ENCODE measurements at places on chromosomes 1 and 21.
A peak's percentile ranks its signal among the peaks of the same experiment; 100 is the strongest.

- no peak for DNase-seq
Observed at GRCh38 chr1:245467804-245468203, 313.0 kb downstream of the KIF26B start.

GRCh38 chr1:198056255-198056654 lies 100.5 kb upstream of the NEK7 start:
- DNase-seq: peak; percentile 5

GRCh38 chr1:159825564-159825963 lies 1.1 kb upstream of the SLAMF8 start:
- no peak for DNase-seq

DNA sequence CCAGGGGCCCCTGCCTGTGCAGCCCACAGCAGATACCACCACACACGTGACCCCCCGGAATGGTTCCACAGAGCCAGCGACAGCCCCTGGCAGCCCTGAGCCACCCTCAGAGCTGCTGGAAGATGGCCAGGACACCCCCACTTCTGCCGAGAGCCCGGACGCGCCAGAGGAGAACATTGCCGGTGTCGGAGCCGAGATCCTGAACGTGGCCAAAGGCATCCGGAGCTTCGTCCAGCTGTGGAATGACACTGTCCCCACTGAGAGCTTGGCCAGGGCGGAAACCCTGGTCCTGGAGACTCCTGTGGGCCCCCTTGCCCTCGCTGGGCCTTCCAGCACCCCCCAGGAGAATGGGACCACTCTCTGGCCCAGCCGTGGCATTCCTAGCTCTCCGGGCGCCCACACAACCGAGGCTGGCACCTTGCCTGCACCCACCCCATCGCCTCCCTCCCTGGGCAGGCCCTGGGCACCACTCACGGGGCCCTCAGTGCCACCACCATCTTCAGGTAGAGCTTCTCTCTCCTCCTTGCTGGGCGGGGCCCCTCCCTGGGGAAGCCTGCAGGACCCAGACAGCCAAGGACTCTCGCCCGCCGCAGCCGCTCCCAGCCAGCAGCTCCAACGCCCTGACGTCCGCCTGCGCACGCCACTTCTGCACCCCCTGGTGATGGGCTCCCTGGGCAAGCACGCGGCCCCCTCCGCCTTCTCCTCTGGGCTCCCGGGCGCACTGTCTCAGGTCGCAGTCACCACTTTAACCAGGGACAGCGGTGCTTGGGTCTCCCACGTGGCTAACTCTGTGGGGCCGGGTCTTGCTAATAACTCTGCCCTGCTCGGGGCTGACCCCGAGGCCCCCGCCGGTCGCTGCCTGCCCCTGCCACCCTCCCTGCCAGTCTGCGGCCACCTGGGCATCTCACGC lies 51.0 kb downstream of the COL18A1 start:
- DNase-seq: no peak

DNA sequence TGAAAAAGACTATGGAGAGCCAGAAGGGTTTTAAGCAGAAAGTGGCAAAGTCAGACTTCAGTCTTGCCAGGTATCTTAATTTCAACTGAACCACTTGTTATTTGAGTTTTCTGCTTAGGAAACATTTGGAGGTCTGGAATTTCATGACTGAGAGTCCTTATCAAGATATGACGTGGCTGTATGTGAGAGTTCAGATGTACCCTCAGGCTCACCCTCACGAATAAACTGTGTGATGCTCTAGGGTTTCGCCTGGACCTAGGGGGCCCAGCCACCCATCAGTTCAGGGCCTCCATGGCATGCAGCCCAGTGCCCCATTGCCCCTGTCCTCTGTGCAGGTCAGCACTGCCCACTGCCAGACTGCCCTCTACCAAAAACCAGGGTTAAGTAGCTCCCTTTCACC lies 30.6 kb upstream of the TADA1 start:
- DNase-seq: no peak

GRCh38 chr1:165456114-165456513 lies 11.2 kb upstream of the RXRG start:
- DNase-seq: no peak

DNA sequence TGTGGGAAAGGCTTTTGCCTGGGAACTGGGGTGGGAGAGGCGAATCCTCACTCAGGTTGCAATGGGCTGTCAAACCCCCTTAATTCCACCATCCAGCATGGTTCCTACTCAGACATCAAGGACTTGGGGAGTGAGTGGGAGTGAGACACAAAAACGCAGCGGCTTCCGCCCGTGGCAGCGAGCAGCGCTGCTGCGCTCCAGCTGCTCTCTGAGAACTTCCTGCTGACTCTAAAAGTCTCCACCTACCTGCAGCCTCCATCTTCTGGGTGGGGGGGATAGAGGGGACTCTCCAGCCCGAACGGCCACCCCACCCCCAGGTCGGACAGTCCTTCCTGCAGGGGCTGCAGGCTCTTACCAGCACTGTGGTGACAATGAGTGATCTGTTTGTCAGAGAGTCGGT lies 184.4 kb downstream of the GRIK3 start:
- no peak for DNase-seq

DNA sequence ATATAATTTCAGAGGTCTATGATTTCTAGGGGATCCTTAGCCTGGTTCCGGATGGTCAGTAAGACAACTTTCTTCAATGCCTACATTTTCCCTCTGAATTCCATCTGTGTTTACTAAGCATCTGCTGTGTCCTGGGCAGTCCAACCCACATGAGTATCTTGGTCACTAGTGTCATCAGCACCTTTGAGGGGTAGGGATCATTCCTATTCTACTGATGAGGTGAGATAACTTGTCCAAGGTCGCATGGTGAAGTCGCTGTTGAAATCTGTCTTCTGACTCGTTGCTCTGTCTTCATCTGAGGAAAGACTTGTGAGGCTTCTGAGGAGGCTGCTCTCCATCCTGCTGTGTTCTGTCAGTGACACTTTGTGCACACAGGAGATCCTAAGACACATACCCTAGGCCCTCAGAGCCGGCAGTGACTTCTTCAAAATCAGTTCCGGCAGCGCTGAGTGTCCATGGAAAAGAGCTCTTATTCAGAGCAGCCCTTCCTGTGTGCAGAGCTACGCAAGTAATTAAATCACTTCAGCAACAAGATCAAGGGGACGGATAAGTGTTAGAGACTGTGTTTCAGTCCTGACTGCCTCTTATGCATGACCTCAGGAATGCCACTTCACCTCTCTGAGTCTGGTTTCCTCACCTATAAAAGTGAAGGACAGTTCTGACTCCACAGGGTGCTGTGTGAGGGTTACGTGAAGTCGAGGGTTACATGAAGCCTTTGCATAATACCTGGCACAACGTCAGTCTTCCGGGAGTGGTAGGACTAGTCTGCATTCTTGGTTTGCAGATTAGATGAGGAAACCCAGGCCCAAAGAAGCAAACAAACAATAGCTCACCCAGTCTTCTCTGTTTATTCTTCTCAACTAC lies 28.4 kb downstream of the AK2 start:
- DNase-seq: no peak

GRCh38 chr1:197896301-197896700 lies 6.1 kb upstream of the C1orf53 start:
- no peak for DNase-seq

GRCh38 chr1:243903041-243903440 lies 53.0 kb upstream of the AKT3 start:
- DNase-seq: no peak

DNA sequence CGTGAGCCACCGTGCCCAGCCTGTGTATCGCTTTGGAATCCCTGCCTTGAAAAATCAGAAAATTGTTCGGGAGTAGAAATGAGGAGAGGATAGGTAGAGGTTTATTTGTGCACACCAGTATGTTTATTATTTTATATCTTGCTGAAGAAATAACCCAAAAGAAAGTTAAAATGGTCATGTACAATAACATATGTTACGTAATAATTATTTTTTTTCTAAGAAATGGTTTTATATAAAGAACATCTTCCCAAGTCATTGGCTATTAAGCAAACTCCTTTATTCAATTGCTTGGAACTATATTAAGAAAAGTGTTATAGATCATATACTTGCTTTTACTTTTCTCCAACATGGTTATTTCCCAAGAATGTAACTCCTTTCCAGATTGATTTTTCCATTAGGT lies 171.8 kb downstream of the PHTF1 start:
- no peak for DNase-seq

DNA sequence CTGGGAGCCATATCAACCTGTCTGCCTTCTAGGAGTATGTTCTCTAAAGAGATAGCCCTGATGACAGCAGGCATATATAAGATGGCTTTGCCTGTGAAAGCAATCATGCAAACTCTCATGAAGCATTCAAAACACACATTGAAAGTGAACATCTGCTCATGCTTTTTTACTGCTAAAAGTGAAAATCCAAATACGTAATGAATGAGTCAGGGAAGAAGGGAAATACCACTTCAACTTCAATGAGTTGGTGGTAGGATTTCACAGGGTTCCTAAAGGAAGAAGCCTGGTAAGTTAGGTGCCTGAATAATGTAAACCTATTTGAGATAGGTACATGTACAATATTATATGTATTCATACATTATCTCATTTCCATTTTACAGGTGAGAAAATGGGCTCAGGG lies 50.5 kb upstream of the SLFNL1 start:
- DNase-seq: no peak

- DNase-seq: no peak
Observed at GRCh38 chr1:44924835-44925464, 61.4 kb downstream of the EIF2B3 start.

- no peak for DNase-seq
Observed at GRCh38 chr1:218064426-218064825, 220.7 kb upstream of the RRP15 start.

- no peak for DNase-seq
Observed at GRCh38 chr21:29187944-29188343, 57.5 kb downstream of the MAP3K7CL start.

DNA sequence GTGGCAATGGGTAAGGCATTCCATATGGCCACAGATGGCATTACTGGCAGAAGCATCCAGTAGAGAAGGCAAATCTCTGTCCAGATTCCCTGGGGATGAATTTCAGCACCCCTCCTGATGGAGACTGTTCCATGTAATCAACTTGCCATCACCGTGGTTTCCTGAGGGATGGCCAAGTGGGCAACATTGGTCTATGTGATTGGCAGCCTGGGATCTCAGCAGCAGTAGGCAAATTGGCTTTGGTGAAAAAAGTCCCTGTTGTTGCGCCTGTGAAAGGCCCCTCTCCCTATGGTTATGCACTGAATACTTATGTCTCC lies 19.3 kb downstream of the DMRTB1 start:
- no peak for DNase-seq

- DNase-seq: no peak
Observed at GRCh38 chr1:198794498-198794897, 155.7 kb downstream of the PTPRC start.

GRCh38 chr1:104463126-104463697 lies 713.5 kb downstream of the AMY1C start:
- DNase-seq: no peak

DNA sequence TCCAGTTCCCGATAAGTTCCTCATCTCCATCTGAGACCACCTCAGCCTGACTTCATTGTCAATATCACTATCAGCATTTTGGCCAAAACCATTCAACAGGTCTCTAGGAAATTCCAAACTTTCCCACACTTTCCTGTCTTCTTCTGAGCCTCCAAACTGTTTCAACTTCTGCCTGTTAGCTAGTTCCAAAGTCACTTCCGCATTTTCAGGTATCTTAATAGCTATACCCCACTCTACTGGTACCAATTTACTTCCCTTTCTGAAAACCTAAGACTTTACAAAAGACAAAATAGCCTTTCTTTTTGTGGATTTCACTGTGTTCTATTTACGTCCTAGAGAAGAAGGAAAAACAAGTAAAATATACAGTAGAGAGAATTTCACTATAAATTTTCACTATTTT lies 147.0 kb upstream of the FMN2 start:
- DNase-seq: no peak

DNA sequence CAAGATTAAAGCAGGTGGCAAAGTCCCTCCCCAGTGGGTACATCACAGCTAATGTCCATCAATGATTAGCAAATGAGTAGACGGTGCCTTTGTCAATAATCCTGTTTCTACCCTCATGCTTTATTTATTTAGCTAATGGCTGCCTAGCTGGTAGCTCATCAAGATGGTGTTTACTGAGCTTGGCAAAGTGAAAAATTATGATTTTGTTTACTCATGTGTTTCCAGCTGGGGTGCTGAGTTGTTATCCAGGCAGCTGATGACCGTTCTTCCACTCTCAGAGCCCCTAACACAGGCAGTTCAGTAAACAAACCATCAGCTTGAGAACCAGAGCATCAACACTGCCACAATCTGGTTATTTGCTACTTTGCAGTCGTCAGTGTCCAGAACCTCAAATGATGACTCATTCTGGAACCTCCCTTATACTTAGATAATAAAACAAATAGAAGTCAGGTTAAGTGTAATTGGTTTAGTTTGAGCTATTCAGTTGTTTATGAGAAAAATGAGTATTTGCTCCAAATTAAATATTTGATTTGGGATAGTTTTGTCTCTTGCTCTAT lies 163.9 kb downstream of the ST6GALNAC5 start:
- no peak for DNase-seq

- DNase-seq: no peak
Observed at GRCh38 chr1:169588785-169589485, 2.7 kb upstream of the F5 start.

DNA sequence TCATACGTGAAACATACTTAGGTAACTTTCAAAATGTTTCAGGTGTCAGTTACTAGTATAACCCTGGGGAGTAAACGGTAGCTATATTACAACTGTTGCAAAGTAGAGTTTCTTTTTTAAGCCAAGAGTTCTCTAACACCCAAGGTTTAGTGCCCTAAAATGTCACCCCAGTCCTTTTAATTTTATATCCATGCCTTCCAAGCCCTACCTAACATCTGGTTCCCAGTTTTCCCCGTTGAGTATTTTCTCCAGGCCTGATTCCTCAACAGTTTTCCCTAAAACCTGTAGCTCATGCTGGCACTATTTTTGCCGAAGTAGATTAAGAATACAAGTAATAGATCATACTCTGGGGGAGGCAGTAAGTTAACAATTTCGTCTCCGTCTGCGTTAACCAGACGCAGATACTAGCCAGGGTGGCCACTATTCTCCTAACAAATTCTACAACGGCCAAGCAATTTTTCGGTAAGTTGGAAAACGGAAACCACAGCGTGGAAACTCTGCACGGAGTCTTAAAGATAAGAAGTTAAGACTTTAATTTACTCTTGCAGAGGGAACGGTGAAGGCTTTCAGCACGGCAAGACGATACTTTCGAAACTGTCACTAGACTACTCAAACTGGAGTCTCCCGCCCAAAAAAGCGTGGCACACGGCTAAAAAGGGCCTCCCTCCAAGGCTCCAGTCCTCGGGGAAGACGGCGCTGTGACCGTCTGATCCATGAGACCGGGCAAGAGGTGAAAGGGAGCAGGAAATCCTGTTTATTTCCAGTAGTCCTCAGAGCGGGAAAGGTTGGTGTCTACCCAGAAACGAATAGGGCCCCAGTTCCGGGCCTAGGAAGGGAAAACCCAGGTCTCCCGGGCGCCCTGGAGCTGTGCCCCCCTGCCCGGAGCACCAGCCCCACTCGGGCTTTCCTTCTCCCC lies 945 bp downstream of the SRSF4 start:
- DNase-seq: no peak

DNA sequence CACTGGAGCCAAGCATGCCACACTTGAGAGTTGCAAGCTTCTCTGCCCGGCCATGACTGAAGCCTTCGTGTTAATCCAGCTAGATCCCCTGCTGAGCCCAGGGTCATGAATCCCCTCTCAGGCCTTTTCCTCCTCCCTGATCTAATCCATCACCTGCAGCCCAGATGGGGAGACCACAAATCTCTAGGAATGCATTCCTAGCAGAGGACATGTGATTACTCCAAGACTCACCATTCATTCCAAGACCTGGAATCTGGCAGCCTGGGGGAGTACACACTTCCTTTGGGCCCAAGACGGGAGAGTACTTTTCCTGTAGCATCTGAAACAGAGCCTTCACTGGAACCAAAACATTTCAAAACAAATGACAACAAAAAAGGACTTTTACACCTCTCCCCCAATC lies 269.3 kb upstream of the NFIA start:
- no peak for DNase-seq

Measured in stimulated activated CD4-positive, alpha-beta T cell treated with anti-CD3 and anti-CD28 coated beads, Interleukin-15, amount 100 ng/mL, for 48 hours (primary cell).